Activated naive CD4-positive, alpha-beta T cell treated with anti-CD3 and anti-CD28 coated beads, Interleukin-2, amount 10 ng/mL, durations not matched to agents 7 days and 5 days (primary cell): ENCODE measurements at places on chromosomes 4 and X.

- DNase-seq = no peak
Measured at GRCh38 chr4:94536049-94536448, 84.3 kb downstream of the PDLIM5 start.

DNA sequence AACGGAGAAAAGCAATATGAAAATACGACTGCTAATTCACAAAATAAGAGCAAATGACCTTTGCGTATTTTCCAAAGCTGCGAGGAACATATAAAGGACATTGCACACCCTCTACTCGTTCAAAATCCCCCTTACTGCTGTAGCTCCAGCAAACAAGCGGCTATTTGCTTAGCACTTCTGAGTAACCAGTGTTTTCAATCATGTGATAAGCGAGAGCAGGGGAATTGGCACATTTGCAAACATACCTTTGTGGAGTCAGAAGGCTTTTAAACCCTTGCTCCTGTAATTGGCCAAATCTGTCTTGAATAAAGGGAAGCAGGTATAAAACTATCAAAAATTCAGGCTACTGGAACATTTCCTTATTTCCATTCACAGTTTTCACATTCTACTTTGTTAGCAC is 610.2 kb downstream of the UBE2NL start:
- no peak for DNase-seq

DNA sequence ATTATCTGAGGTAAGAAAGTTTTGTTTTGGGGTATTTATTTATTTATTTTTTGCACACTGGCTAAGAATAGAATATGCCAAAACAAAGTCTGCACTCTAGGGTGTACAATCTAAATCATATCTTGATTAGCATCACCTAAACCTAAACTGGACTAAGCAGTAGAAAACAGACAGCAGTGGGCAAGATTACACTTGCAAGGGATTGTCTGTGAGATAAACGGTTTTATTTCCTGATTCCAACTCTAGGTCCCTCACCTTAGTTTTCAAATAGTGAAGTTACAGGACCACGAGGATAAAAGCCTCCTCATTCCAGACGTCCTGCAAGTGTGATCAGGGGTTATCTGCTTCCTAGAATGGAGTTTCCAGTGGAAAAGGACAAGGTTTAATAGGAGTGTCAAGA is 86.1 kb downstream of the SH3RF1 start:
- no peak for DNase-seq

- no peak for DNase-seq
Measured at GRCh38 chr4:7886007-7886973, 53.4 kb downstream of the AFAP1 start.

DNA sequence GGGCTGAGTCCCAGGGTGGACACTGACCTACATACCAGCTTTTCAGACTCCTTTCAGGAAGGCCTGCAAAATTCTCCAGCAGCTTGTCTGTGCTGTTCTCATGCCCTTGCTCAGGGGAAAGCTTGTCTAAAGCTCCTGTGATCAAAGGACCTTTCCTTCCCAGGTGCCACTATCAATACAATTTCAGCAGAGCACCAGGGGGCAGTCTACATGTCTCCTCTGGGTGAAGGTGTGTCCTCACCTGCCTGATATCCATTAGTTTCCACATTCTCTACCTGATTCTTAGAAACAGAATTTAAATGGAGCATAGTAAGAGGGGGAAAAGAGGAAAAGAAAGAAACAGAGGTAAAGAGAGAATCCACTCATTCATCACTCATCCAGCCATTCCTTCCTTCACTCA is 114.2 kb downstream of the PPARGC1A start:
- DNase-seq = no peak

GRCh38 chr4:182932651-182933050 is 15.5 kb upstream of the DCTD start:
- DNase-seq = no peak

GRCh38 chrX:76153221-76153620 is 19.6 kb upstream of the PBDC1 start:
- DNase-seq = no peak

GRCh38 chr4:8906668-8906970 is 35.0 kb upstream of the HMX1 start:
- no peak for DNase-seq
